ENCODE measurements at places on chromosomes 3 and 15.

DNA sequence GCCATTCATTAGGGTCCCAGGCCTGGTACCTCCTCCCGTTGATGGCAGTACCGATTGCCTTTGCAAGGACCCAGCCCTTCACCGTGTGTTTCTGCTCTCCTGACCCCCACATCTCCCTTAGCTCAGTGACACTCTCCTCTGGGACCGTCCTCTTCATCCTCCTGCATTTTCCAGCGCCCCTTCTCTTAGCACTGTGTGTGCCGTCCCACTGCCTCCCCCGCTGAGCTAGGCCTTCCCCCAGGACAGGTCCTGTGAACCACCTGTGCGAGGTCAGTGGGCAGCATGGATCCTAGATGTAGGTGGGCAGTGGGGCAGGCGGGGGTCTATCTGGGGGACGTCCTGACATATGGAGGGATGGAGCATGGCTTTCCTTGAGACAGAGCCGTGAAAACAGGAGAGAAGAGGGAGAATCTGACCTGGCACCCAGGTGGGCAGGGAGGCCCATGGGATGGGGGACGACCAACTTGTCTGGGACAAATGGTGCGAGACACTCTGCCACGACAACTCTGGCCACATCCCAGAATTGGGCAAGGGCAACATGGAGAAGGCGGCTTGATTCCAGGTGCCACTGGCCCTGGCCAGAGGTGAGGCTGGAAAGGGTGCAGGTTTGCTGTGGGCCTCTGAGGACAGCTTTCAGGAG, 87.7 kb upstream of the ALDH1L1 start:
- DNase-seq: no peak

GRCh38 chr3:58478781-58479180, 13.1 kb upstream of the KCTD6 start:
- DNase-seq: no peak

GRCh38 chr3:183912895-183913579, 28.4 kb upstream of the PARL start:
- DNase-seq: no peak

DNA sequence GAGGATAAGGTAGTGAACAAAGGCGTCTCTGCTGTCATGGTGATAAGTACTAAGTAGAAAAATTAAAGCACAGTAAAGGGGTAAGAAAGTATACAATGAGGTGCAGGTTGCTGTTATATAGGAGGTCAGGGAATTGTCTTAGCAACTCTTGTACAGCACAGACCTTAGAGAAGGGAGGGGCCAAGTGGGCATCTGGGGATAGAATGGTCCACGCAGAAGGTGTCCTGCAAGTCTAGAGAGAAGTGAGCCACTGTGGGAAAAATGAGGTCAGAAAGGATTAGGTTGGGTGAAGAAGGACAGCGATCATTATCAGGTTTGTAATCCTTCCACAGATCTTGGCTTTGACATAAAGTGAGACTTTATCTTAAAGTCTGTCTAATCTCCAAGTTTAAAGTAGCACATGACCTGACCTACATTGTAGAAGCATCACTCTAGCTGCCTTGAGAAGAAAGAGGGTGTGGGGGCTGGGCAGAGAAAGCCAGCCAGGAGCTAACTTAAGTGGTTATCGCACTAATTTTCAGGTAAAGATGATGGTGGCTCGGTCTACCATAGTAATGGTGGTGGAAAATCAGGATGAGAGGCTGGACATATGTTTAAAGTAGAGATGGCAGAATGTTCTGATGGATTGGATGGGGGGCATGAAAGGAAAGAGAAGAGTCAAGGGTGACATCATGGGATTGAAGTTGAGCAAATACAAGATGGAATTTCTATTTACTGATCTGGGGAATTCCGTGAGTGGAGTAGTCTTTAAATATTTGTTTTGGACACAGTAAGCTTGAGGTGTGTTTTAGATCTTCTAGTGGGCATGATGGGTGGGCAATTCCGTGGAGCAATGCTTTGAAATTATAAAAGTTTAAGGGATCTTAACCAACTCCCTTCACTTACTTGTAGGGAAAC, 919.2 kb downstream of the ROBO1 start:
- DNase-seq: no peak

DNA sequence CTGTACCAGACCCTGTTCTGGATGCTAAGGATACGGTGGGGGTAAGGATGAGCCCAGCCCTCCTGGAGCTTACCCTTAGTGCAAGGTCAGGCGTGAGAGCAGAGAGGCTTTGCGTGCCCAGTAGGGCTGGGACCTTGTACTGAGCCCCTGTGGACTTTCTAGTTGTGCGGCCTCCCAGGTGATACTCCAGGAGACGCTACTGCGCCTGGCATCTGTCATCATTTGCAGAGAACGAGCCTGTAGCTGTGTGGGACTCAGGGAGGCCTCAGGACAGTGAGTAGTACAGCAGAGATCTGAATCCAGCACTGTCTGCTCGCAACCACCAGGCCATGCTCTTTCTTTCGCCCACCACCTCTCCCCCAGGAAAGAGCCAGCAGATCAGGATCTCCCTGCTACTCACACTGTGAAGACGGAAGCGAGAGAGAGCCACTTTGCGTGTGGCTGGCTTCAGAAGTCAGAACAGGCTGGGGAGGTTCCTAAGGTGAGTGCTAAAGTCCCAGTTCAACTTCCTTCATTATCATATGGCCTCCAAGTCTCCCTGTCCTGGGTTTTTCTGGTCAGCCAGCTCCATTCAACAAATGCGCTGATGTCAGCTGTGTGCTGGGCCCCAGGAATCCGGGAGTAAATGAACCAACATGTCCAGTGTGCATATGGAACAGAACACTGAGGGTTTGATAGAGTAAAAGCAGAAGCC, 38.2 kb upstream of the ITGA11 start:
- no peak for DNase-seq

DNA sequence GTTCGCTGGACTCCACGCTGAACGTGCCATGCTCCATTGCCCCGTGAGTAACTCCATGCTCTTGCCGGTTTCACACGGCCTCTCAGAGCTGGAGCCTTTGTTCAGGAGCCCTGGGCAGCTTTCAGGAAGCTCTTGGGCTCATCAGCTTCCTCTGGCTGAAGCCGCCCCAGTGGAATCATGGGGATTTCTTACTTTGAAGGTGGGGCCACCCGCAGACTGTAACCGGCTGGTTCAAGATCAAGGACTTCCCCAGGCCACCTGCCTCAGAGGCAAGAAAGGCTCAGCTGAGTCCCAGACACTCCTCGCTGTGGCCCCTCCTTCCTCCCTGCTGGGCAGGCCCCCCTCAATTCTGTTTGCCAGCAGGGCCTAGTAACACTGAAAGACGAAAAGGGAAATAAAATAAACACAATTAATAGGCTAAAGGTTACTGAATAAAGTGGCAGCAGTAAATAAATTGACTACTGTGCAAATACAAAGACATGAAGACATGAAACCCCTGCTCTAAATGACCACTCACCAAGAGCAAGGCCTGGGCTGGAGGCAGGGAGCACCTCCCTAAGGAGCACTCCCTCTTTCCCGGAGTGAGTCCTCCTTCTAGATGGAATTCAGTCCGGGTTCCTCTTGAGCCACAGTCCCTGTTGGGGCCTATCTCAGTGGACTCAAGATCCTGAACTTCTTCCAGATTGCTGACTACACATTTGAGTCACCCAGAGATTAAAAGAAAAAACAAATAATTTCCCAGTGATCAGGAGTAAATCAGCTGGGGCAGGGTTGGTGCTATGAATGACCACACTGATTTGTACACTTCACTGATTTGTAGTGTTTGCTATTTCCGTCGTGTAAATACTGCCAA, 51.0 kb downstream of the ZDHHC19 start:
- no peak for DNase-seq

- no peak for DNase-seq
These were observed 74.2 kb upstream of the GCNT3 start for GRCh38 chr15:59537403-59537802.
